ENCODE measurements at places on chromosomes 4 and X.

DNA sequence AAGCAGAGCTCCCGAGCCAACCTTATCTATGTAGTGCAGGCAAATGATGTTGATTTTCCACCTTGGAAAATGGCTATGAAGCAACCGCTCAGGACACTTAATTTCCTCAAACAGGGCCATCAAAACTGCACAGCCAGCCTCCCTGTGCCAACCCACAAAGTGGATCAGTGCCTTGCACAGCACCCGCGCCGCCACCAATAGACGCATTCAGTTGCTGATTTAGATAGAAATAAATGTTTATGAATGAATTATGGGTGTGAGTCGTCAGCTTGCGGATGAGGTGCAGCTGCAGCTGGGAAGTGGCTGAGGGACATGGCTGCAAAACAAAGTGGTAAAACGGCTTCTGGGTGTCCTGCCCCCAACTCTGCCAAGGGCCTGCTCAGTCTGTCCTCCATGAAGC, 47.0 kb downstream of the SOD3 start:
- DNase-seq: no peak

DNA sequence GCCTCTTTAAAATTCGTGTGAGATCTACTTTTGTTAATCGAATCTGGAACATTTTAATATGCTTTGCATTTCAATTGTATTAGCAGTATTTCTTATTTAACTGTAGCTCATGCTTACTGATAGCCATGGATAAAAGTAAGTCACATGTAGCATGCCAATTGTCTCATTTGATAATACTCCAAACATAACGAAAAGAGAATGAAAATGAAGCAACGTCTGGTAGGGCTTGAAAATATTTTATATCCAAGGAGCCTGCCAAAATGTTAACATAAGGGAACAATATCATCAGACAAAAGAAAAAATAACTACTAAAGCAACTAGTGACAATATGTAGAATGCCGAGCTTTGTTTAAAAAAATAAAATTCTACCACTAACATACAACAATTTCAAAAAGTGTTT, 94.1 kb upstream of the MID1 start:
- no peak for DNase-seq

DNA sequence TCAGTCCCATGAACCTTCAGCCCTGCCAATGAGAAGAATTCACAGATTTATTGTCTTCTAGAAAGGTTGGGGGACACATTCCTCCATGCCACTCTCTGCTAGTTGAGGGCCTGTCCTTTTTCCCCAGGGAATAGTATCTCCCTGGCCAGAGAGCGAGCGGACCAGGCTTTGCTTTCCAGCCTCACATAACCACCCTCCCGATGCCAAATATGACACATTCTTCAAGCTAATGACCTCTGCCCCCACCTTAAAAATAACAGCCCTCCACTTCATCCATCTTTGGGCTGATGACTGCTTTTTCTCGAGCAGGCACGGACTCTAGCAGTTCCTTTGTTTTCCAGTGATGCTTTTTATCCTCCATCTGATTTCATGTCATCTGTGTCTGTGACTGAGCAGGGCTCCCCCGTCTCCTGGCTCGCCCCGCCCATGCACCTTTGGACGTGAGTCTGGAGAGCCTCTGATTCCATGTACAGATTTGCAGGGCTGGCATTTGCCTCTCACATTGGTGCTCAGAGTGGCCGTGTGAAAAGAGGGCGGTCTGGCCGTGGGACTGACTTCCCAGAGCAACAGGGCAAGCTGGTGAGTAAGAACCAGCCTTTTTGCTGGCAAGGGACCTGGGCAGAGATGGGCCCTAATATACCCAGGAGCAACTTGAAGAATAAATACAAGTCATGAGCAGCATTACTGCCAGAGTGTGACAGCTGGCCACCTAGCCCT, 279.8 kb downstream of the BCOR start:
- DNase-seq: no peak

- DNase-seq: no peak
Measured at GRCh38 chrX:153958605-153959004, 13.0 kb downstream of the HCFC1 start.

GRCh38 chr4:37879365-37879764, 11.5 kb upstream of the TBC1D1 start:
- no peak for DNase-seq

GRCh38 chr4:25158817-25159216, 1.4 kb downstream of the SEPSECS start:
- no peak for DNase-seq

- DNase-seq: no peak
Measured at GRCh38 chr4:36053930-36054329, 190.4 kb downstream of the ARAP2 start.

- DNase-seq: no peak
Measured at GRCh38 chrX:30217465-30217864, 2.1 kb downstream of the MAGEB2 start.

Measured in HEK293T (cell line).